ENCODE measurements at places on chromosomes 12 and 14.

- no peak for DNase-seq
These were observed 32.8 kb downstream of the KIF26A start for GRCh38 chr14:104171029-104171697.

- DNase-seq: no peak
These were observed 17.4 kb upstream of the CHFR start for GRCh38 chr12:132904718-132905328.

GRCh38 chr12:48927261-48927660, 2.0 kb upstream of the FKBP11 start:
- DNase-seq: no peak

GRCh38 chr12:98514982-98515286, 456 bp upstream of the TMPO start:
- DNase-seq: no peak

DNA sequence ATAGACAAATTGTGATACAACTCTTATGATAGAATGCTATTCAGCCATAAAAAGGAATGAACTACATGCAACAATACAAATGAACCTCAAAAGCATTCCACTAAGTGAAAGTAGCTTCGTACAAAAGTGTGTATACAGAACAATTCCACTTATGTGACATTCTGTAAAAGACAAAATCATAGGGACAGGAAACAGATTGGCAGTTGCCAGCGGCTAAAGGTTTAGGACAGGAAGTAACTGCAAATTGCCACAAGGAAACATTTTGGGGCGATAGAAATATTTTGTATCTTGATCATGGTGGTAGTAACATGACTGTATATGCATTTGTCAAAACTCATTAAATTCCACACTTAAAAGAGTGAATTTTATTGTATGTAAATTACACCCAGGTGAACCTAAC, 113.4 kb downstream of the CAPZA3 start:
- no peak for DNase-seq

GRCh38 chr14:91545946-91546716, 36.0 kb upstream of the PPP4R3A start:
- no peak for DNase-seq

DNA sequence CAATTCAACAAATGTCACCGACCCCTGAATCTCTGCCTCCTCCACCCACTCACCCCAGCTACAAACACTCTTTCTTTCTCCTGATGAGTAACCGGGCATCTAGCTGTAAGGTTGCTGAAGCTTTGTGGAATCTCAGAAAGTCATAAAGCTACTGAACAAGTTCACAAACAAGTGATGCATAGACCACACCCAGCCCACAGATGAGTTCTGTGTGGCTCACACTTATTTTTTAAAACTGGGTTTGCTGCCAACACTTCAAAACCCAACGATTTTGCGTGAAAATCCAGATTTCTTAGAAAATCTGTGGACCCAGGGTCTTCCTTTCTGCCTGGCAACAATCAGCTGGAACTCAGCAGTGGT, 96.1 kb downstream of the APAF1 start:
- DNase-seq: no peak

DNA sequence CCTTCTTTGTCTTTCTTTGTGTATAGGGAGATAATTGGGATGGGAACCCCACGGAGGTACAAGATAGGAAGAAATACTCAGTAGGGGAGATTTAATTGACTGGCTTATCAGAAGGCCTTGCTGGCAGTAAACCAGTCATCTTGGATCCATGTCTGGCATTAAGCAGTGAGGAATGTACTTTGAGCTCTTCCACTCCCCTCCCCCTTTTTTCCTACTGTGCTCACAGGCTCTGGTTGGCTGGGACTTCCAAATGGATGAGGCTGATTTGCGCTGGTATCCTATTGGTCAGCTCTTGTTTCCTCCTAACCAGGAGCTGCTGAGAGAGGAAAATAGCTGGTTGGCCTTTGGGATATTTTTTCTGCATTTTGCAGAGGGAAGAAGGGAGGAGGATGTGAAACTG, 24.7 kb downstream of the NGDN start:
- no peak for DNase-seq

DNA sequence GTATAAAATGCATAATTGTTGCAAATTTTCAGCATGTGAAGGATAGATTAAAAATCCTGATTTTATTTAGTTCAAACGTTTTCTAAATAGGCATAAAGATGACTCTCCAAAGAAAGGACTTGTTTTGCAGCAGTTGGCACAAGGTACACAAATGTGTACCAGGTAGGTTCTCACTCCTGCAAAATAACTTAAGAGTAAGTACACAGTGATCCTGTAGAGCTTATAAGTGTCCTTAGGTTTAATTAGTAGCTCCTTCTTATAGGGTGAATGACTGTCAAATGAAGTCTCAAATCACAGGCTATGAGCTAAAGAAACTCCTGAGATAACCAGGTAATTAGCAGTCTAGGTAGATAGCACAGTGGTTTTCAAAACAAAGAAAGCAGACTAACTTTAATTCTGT, 330.6 kb upstream of the MDGA2 start:
- DNase-seq: no peak

DNA sequence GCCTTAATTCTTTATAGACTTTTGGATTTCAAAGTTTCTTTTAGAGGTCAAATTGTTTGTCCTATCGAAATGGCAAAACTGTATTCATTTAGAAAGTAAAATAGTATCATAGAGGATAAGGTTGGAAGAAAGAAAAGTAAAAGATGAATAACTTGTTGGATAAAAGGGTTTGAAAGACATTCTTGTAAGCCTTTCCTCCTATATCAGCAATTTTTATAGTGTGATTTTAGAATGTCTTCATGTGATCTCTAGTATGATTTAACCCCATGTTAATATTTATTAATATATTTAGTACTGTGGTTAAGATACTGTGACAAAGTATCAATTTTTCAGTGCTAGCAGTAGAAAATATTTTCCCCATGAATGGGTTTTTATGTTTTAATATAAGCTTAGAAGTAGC, 4.5 kb downstream of the ARF6 start:
- DNase-seq: no peak

DNA sequence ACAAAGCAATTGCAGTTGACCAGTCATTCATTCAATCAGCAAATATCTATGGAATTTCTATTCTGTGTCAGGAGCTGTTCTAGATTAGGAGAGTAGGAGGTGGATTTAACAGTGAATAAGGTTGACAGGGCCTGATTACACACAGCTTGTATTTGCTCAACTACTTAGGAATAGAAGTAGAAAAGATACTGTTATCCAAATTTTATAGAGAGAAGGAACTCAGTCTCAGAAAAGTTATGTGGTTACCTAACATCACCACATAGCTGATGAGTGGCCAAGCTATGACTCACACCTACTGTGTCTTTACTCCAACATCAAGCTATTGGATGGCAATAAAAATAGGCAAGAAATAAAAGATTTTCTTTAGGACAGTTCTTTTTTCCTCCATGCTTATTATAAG, 374.8 kb downstream of the RMST start:
- no peak for DNase-seq

- no peak for DNase-seq
These were observed 16.6 kb upstream of the TBX3 start for GRCh38 chr12:114700392-114701103.

Data from NCI-H526 treated with DMSO at 0.1 percent for 48 hours (cell line).